NCI-H187 treated with DMSO at 0.1 percent for 48 hours (cell line): ENCODE measurements at places on chromosomes 11 and 22.

GRCh38 chr11:11589437-11589836, 32.4 kb downstream of the GALNT18 start:
- DNase-seq = no peak

DNA sequence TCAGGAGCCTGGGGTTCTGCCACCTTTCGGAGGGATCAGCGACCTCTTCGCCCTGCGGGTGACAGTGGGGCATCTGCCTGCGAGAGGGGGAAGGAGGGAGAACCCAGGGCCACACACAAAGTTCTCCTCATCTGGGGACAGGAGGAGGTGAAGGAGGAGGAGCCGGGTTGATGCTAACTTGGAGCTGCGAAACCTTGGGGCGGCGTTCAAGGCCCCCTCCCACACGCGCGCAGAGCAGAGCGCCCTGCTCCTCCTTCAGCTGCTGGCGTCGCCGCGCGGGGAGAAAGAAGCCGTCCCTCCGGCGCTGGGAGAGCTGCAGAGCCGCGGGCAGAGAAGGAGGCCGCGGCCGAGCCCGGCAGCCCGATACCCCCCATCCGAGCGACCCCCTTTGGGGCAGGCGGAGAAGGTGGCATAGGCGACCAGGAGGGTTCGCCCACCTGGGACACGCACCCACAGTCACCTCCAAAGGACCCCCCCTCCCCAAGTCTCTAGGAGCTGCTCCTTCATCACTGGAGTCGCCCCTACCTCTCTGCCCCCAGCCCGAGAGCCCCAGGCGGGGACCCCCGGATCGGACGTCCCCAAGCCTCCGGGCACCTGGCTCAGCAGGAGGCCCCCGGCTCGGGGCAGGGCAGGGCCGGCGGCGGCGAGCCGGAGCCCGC, at the start of gene RASD2:
RASD2 (plus strand) TSS at position 237 of the 659 bp plus-strand sequence. CDS start 5,979 bp downstream, outside the sequence.
- no peak for DNase-seq

DNA sequence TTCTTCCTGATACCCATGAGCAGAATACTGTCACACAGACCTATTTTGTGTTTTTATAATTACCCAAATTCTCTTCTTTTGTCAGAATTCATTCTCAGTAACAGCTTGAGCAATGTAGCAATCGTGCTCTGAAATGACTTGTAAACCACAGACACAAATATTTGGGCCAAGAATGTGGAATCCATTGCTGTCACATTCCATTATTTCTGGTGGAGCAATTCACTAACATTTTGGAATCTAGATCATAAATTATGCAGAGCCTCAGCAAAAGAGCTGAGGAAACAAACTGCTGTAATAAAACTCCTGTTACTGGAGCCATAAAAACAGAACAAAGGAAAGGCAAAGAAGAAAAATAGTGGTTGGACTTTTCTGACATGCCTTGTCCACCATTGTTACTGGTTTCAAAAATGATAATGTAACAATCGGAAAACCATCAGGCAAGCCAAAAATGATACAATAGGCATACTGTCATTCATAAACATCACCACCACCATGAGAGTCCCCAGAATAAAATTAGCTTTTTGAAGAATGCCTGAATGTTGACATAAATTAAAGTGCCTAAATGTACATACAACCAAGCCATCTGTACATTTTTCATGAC, 223.4 kb upstream of the PITPNB start:
- DNase-seq = no peak

- no peak for DNase-seq
Observed at GRCh38 chr11:6191742-6192141, 7.3 kb upstream of the OR52W1 start.
